ENCODE measurements at places on chromosomes 1 and 21.
A peak's percentile ranks its signal among the peaks of the same experiment; 100 is the strongest.

GRCh38 chr1:21344098-21344749 lies 54.0 kb upstream of the ECE1 start:
- no peak for DNase-seq

DNA sequence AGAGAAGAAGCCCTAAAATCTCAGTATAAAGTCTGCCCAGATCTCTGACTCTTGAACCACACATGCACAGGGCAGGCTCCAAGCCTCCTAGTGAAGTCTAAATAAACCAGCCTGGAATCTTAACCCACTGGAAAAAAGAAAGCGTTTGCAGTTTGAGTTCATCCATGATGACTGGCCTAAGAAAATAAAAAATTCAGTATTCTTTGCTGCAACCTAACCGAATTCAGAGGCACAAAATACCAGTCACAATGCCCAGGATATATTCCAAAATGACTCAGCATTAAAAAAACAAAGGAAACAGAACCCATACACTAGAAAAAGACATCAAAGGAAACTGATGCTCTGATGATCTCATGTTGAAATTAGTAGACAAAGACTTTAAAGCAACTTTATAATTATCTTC lies 269.2 kb downstream of the SDCCAG8 start:
- DNase-seq, result peak; percentile 57

- no peak for DNase-seq
These were observed 6.7 kb upstream of the SH2D2A start for GRCh38 chr1:156823210-156823790.

GRCh38 chr1:54227891-54228310 lies 27.9 kb downstream of the MRPL37 start:
- DNase-seq, result no peak

DNA sequence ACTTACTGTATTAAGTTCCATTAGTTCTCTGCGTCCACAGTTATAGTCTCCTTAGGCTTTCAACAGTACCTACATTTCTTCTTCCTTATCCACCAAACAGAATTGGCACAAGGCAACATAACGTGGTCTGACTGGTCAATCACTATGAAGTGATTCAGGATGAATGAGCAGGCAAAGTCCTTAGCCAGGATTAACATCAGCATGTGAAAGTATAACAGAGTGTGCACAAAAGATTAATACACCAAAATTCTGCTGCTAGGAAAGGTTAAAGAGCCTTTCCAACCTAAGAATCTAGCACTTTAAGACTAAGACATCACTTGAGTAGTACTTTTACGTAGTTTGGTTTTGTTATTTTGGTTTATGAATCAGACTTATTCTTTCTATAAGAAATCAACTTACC lies 15.8 kb downstream of the DEPDC1 start:
- no peak for DNase-seq

DNA sequence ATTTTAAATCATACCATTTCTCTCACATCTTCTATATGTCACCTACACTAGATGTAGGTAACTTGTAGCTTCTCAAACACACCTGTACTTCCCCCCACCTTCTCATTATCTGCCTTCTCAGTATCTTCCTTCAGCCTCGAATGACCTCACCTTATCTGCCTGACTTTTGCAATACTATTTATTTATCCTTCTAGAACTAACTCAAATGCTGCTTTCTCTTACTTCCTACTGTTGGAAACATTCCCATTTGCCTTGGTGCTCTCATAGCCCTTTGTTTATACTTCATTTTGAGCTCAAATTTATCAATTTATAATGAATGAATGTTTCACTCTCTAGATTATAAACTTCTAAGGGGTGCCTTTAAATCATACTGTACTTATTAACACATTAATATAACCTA lies 50.4 kb upstream of the KIAA1614 start:
- no peak for DNase-seq

- DNase-seq, result no peak
These were observed 36.1 kb upstream of the CACYBP start for GRCh38 chr1:174963529-174964125.

DNA sequence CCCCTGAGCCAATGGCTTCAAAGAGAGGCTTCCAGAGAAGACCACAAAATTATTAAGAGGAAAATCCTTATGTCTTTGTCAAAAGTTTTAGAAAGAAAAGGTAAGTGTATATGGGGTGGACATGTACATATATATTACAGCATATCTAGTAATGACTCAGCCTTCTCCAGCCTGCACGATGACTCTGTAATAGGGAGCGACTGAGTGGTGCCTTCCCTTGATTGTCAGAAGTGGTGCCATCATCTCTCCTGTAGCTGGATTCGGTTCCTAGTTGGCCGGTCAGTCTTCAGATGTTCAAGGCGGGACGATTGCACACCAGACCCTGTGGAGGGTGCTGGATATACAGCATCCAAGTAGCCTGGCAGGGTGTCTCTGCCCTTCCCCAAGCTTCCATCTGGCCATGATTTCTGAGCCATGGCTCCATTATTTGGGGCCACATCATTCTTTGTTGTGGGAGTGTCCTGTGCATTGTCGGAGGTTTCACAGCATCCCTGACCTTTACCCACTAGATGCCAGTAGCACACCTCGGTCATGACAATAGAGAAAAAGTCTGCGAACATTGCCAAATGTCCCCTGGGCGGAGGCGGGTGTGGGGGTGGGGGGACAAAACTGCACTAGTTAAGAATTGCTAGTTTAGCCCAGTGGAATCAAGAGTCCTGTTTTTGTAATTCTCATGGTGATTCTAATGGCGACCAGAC lies 206.2 kb upstream of the KAZN start:
- DNase-seq, result no peak

DNA sequence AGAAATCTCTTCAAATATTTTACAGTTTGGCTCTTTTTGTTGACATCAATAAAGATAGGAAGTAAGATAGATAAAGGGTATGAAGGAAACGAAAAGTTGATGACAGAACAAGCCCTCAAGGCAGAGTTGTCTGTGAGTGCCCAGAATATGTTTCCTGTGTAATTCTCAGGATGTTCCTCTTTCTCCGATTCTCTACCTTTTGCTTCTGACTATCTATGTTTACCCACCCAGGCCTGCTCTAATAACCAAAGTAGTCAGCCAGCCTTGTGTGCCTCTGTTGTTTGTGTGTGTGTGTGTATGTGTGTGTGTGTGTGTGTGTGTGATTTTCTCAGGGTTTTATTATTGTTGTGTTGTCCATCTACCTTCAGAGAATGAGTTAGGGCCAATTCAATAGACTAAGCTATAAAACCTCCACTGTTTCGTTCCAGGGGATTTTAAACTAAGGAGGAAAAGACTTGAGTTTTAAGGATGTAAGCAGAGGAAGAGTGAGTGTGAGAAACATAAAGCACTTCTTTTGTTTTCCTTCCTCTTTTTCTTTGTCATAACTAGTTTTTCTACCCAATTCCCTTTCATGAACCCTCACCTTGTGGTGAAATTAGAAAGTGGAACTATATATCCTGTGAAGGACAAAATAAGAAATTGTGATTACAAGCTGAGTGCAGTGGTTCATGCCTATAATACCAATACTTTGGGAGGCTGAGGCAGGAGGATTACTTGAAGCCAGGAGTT lies 627.4 kb upstream of the NR5A2 start:
- DNase-seq, result no peak

- no peak for DNase-seq
These were observed 103.1 kb downstream of the SLC25A24 start for GRCh38 chr1:108097018-108097417.

- DNase-seq, result no peak
These were observed 156.2 kb upstream of the RGS18 start for GRCh38 chr1:192002063-192002462.

DNA sequence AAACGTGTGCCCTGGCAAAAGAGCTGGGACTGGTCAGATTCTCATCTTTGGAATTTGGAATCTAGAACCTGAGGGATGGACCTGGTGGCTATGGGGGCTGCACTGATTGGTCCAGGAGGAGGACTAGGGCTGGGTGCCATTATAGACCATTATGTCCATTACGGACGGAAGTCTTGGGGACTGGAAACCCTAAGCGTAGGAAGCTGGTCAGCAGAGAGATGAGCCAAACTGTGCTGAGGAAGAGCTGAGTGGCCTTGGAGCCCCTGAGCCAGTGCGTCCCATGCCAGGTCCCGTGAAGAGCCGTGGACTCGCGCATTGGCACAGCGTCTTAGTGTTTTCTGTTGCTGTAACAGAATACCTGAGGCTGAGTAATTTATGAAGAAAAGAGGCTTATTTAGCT lies 10.0 kb downstream of the MRAP start:
- DNase-seq, result no peak

GRCh38 chr1:30685796-30686165 lies 37.6 kb downstream of the MATN1 start:
- DNase-seq, result no peak

- peak; percentile 91 for DNase-seq
These were observed 6.1 kb upstream of the IGFN1 start for GRCh38 chr1:201184307-201185122.

DNA sequence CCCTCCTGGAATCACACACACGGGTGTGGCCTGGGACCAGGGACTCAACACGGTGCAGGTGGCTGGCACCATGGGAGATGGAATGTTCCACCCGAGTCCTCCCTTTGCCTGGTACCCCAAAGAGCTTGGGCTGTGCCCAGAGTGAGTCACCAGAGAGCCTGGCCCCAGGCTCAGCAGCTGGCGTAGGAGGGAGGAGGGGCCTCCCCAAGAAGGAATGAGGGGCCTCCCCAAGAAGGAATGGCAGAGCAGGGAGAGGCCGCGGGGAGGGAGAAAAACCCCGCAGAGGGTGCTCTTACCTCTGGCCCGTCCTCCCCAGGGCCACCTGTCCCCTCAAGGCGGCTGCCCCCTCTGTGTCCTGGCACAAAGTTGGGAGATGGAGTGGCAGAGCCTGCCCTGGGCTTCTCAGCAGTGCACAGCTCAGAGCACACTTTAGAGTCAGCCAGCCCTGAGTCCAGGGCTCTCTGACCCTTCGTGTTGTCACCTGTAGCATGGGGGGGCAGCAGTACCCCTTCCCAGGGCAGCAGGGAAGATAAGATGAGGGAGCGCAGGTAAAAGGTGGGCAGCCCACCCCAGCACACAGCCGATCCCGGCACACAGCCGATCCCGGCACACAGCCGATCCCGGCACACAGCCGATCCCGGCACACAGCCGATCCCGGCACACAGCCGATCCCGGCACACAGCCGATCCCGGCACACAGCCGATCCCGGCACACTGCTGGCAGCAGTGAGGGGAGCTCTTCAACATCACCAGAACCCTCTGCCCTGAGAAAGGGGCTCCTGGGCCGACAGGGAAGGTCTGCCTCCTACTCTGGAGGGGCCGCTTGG lies 20.2 kb upstream of the KCNAB2 start:
- DNase-seq, result peak; percentile 45

- no peak for DNase-seq
These were observed 27.8 kb upstream of the LRRC38 start for GRCh38 chr1:13541435-13542215.

DNA sequence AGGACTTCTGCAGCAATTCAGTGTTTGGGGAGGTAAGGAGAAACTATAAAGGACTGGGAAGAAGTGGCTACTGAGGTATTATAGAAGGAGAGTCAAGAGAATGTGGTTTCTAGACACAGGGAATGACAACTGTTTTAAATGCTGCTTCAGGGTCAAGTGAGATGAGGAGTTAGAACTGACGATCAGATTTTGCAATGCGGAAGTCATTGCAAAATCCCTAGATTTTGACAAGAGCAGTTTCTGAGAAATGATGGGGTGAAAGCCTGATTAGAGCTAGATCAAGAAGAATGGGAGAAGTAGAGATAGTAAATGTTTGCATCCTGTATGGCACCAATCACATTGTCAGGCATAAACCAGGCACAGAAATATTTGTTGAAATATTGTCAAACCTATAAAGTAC lies 4.7 kb upstream of the TSNAX start:
- no peak for DNase-seq

GRCh38 chr1:183003203-183003602 lies 20.0 kb upstream of the LAMC1 start:
- peak; percentile 60 for DNase-seq

DNA sequence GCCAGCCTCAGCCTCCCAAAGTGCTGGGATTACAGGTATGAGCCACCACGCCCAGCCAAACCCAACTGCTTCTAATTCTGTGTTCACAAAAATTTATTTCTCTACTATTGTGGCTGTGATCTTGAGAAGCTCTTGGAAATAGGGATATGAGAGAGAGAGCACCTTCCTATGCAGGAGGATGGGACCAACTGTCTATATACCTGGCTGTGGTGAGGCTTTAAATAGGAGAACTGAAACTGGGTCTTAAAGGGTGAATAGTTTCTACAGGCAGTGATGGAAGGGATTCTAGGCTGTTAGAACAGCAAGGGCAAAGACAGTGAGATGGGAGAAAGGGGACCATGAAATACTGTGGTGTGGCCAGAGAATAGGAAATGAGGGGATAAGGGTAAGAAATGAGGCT lies 8.3 kb upstream of the PTCH2 start:
- DNase-seq, result no peak

- DNase-seq, result no peak
These were observed 27.9 kb downstream of the UTP25 start for GRCh38 chr1:209855623-209856022.

DNA sequence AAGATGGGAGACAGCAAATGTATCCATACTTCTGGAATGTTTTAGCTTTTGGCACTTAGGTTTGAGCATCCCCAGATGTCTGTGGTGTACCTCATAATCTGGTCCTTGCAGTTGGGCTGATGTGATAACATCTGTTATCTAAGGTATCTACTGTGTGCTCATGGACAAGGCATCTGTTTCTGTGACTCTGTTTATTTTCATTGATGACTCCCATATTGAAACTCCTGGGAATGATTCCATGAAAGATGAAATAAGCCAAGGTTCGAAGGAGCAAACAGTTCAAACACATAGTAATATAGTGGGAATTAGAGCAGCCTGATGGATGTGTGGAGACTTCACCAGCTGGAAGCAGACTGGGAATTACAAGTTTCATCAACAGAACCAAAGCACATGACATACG lies 20.7 kb upstream of the TRIM45 start:
- peak; percentile 17 for DNase-seq

- peak; percentile 77 for DNase-seq
These were observed 55.9 kb downstream of the MRPS6 start for GRCh38 chr21:34129039-34129891.

- no peak for DNase-seq
These were observed 50.8 kb upstream of the BOLA1 start for GRCh38 chr1:149848340-149849110.

DNA sequence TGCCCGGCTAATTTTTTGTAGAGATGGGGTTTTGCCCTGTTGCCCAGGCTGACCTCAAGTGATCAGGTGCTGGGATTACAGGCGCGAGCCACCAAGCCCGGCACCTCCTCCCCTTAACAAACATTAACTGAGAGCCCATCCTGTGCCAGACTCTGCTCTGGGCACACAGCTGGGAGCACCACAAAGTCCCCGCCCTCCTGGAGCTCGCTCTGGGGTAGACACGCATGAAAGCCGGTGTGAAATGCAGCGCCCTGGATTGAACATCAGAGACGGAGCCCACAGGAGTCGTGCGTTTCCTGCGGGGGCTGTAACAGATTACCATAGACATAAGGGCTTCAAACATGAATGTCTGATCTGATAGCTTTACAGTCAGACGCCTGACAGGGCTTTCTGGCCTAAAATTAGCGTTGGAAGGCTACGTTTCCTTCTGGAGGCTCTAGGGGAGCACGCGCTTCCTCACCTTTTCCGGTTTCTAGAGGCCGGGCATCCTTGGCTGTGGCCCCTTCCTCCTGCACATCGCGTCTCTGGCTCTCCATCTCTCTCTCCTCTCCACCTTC lies 14.3 kb downstream of the SLC27A3 start:
- no peak for DNase-seq

Measured in AG20443 (cell line).